Mucosa of descending colon (tissue), 3 donors: ENCODE measurements at places on chromosomes 2 and 18. TPM values are rescaled to one million over a fixed set of nuclear protein-coding genes. Genes with fewer than 3 reads are reported as not detected.

DNA sequence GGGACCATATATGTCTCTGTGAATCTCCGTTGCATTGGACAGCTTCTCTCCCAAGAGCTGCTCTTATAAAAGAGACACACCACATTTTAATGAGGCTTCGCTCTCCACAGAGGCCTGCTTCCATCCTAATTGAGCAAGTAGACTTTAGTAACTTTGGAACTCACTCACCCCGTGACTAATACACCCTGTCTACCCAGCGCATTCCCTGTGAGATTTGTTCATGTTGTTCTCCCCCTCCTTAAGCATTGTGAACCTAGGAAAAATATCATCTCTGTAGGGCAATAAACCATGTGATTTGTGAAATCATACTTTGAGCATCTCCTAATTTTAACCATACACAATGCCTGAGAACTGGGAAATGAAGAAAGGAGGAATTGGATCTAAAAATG lies 56.9 kb downstream of the MCFD2 start:
- DNase-seq, result no peak

- no peak for DNase-seq
These were observed 1816.1 kb upstream of the LRRTM1 start for GRCh38 chr2:82120654-82121053.

- DNase-seq, result no peak
These were observed 98.2 kb upstream of the ALPP start for GRCh38 chr2:232280341-232280740.

GRCh38 chr2:30710461-30710860 lies 96.8 kb downstream of the CAPN13 start:
- DNase-seq, result no peak

DNA sequence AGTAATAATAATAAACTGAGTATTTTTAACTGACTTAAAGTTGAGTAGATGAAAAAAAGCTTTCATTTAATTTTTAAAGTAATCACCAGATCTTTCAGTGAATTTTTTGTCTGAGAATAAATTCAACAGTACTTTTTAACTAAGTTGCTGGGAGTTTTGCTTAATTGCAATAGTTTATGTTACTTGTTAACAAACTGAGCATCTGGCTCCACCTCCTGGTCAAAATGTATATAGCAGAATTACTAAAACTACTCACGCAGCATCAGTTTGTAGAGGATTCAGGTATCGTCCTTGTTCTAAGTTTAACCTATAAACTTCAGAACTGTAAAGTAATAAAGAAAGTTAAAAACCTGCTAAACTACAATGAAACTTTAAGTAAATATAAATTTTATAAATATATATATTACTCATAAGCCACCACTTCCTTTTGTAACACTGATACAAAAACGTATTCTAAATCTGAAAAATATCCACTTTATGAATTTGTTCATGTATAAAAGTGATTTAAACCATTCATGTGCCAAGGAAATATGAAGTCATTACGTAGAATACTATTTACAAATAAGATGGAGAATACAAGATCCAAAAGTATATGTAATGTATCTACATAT lies 21.3 kb downstream of the NOL10 start:
- DNase-seq, result no peak

DNA sequence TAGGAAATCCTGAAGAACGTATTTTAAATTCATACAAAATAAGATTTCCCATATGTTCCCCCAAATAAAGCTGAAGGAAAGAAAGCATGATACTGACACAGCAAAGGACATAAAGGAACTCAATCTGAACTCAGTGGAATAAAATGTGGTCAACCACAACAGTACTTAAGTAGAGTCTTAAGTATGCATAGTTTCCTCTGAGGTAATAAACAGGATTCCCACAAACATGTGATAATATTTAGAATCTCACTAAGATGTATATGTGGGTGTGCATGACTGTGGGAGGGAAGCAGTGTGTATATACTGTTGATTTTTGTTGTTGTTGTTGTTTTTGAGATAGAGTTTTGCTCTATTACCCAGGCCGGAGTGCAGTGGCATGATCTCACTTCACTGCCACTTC lies 69.3 kb downstream of the NOL10 start:
- DNase-seq, result no peak

- peak; percentile 16 for DNase-seq
These were observed 3.1 kb upstream of the SNED1 start for GRCh38 chr2:240995041-240996021.

GRCh38 chr2:18976168-18976961 lies 382.1 kb downstream of the OSR1 start:
- peak; percentile 23 for DNase-seq

DNA sequence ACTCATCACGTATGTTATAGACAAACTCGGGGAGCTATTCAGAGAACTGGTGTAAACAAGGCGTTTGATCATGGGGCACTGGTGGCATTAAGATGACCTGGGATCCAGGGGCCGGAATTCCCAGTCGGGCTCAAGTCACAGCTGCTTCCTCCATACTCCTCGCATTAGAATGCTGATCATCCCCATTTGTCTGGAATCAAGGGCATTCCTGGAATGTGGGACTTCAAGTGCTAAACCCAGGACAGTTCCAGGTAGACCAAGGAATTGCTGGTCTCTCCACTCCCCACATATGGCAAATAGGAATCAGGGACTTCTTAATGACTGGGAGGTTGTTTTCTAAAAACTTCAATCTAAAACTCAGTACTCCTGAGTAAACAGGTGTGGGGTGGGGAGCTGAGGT lies 355.7 kb upstream of the RAB6C start:
- no peak for DNase-seq

DNA sequence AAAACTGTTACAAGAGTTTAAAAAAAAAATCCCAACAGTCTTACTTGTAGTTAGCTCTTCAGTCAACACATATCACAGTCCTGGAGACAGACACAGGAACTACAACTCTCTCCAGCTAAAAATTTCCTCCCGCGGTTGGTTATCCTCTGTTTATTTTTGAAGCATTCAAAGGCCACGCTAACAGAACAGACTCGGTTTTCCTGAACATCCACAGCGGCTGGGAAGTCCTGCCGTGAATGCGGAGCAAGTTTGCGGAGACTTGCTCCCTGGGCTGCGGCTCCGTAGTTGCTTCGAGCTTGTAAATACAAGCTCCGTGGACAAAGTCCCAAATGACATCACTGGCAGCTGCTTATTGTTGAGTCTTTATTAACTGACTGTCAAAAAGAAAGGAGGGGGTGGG lies at the start of gene NCKAP5:
Gene NCKAP5 (minus strand): TSS at position 292 of the 400 bp plus-strand sequence. CDS start 50,937 bp downstream, outside the sequence.
- DNase-seq, result peak; percentile 86

DNA sequence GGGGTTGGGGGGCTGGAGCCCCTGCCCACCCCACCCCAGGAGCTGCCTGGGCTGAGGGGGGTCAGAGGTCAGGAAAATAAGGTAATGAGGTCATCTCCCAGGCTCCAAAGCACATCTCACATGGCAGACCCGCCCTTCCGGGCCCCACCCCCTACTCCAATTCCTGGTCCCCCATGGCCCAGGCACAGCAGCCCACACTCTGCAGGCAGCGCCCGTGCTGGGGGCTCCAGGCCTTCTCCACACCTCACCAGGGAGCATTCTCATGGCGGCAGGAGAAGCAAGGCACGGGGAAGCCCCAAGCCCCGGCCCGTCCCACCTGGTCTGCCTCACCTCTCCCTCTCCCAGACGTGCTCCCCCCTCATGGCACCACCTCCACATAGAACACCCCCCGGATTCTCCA lies 43.8 kb downstream of the AQP12A start:
- no peak for DNase-seq

- DNase-seq, result no peak
These were observed 26.0 kb upstream of the ANXA4 start for GRCh38 chr2:69715964-69716363.

GRCh38 chr2:13230221-13230620 lies 513.5 kb downstream of the TRIB2 start:
- DNase-seq, result no peak

DNA sequence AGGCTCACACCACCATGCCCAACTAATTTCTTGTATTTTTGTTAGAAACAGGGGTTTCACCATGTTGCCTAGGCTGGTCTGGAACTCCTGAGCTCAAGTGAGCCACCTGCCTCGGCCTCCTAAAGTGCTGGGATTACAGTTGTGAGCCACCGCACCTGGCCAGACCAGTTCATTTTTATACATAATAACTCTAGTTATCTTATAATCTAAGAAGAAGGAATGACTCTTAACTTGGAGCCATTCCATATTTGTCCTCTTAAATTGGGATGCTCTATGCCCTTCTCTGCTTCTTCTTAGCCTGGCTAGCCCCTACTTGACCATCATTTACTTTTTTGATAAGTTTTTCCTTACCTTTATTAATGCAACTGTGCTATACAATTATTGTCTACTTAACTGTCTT lies 2.9 kb downstream of the RBM44 start:
- no peak for DNase-seq

GRCh38 chr18:74528478-74528877 lies 5.8 kb upstream of the CNDP1 start:
- no peak for DNase-seq

DNA sequence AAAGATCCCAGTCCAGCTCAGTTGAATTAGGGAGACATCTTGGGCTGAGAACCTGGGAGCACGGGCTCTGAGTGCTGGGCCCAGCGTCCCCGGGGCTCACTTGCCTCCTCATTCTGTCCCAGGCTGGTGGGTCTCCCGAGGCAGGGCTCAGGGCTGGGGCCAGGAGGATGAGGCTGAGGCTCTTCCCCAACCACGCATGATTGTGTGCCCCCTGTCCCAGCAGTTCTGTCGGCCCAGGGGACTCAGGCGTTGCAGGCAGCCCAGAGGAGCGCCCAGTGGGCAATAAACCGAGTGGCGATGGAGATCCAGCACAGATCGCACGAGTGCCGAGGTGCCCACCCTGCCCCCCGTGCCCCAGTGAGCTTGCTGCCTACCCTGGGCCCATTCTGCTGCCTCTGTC lies 910 bp downstream of the PRSS56 start:
- DNase-seq, result no peak

- DNase-seq, result no peak
These were observed 23.6 kb upstream of the SULT1C4 start for GRCh38 chr2:108354136-108354535.

GRCh38 chr2:174797781-174798276 lies 33.6 kb upstream of the CHRNA1 start:
- no peak for DNase-seq

- DNase-seq, result no peak
These were observed 77.1 kb downstream of the MBOAT2 start for GRCh38 chr2:8926356-8926755.

- no peak for DNase-seq
These were observed 124.4 kb downstream of the AGPS start for GRCh38 chr2:177516824-177517544.

- no peak for DNase-seq
These were observed 92.1 kb downstream of the COLEC12 start for GRCh38 chr18:408367-408766.

GRCh38 chr2:102082571-102083392 lies 59.8 kb upstream of the IL1R1 start:
- no peak for DNase-seq

GRCh38 chr2:127115471-127116199 lies 8.7 kb upstream of the BIN1 start:
- DNase-seq, result no peak

- DNase-seq, result no peak
These were observed 650 bp downstream of the CCBE1 start for GRCh38 chr18:59696311-59697235.

GRCh38 chr2:97731274-97732020 lies 18.1 kb downstream of the ZAP70 start:
- DNase-seq, result no peak

GRCh38 chr18:50410894-50411293 lies 36.0 kb downstream of the SKA1 start:
- no peak for DNase-seq

- no peak for DNase-seq
These were observed 53.5 kb upstream of the RMDN2 start for GRCh38 chr2:37871456-37872191.

GRCh38 chr2:68889500-68889899 lies 18.3 kb upstream of the BMP10 start:
- DNase-seq, result no peak

- DNase-seq, result no peak
These were observed 7.6 kb downstream of the ITGA6 start for GRCh38 chr2:172434821-172435605.

Gene CDK5R2
- 1.4 TPM for total RNA-seq

Gene AGXT
- total RNA-seq, result 0.22 TPM

Gene LIPG
- 42.0 TPM for total RNA-seq

Gene TCF23
- total RNA-seq, result not detected

Gene EMX1
- 1.6 TPM for total RNA-seq

Gene CYP27C1
- 0.63 TPM for total RNA-seq

Gene UGT1A6
- total RNA-seq, result 8.5 TPM

Gene GCG
- total RNA-seq, result 43.9 TPM

Gene C2orf78
- not detected for total RNA-seq

Gene MSTN
- total RNA-seq, result 0.35 TPM

Gene PLEK
- total RNA-seq, result 4.8 TPM

Gene LOXHD1
- total RNA-seq, result 0.06 TPM

Gene EVX2
- 0.12 TPM for total RNA-seq

Gene KLHL29
- total RNA-seq, result 2.6 TPM

Gene RPS27A
- 654 TPM for total RNA-seq
